ENCODE measurements at places on chromosomes 11 and 22.

DNA sequence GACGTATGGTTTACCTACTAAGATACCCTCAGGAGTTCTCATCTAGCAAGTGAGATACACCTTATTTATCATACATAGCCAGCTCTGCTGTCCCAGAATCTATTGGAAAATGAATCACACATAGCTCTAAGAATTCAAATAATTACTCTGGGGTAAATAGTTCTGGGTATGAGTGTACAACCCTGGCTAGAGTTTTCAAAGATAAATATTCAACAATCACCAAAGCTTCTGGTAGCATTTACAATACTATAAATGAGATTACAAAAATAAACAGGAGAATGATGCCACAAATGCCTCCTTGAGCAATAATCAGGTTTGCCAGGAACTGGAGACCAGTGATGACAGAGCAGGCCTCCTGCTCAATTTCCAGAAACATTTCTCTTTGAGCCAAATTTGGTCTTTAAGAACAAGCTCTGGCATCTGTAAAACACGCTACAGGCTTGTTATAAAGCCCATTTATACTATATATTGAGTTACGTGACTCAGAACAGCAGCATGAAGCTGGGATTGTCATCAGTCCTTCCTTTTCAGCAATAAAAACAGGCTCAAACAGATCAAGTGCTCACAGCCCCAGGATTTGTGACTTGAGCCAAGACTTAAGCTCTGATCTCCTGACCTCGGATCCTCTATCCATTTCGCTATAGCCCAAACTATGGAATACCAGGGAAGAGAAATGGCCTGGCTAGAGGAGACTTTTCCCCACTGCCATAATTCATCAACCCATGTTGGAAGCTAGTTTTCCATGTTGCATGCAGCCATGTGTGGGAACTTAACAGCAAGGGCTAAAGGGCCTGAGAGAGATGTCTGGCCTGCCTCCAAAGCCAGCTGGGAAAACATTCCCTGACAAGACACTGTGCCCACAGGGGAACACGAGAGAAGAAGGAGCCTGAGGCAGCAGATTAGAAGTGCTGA, 19.7 kb downstream of the RAB30 start:
- peak; percentile 73 for DNase-seq

- no peak for DNase-seq
Measured at GRCh38 chr11:99632969-99633368, 612.2 kb downstream of the CNTN5 start.

DNA sequence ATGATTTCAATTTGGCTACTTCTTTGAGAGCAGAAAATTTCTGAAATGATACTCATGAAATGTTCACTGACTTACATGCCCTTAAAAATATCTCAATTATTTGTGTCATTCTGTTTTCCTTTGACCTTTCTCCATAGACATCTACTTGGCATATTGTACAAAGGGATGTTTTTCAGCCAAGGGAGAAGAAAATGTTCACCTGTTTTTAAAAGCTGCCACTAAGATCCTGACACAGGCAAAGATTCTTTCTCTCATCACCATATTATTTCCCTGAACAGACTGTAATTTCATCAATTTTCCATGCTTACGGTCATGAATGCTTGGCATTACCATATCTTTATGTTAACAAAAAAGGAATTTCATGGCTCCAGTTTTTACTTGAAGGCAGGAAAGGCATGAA, 67.4 kb upstream of the DBX1 start:
- no peak for DNase-seq

DNA sequence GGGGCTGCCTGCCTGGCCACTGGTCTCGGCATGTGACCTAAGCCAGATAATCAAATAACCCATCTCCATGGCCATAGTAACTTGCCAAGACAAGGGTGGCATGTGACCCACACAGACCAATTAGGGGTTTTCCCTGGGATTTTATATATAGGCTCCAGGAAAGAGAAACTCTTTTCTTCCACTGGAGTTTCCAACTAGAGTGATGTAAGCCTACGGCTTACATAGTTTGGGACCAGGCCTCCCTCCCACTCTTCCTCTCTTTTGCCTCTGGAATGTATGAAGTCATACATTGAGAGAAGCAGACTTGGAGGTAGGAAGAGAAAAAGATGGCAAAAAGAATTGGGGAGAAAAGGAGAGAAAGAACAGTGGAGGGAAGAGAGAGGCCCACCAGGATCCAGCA, 84.6 kb upstream of the LDLRAD3 start:
- no peak for DNase-seq

DNA sequence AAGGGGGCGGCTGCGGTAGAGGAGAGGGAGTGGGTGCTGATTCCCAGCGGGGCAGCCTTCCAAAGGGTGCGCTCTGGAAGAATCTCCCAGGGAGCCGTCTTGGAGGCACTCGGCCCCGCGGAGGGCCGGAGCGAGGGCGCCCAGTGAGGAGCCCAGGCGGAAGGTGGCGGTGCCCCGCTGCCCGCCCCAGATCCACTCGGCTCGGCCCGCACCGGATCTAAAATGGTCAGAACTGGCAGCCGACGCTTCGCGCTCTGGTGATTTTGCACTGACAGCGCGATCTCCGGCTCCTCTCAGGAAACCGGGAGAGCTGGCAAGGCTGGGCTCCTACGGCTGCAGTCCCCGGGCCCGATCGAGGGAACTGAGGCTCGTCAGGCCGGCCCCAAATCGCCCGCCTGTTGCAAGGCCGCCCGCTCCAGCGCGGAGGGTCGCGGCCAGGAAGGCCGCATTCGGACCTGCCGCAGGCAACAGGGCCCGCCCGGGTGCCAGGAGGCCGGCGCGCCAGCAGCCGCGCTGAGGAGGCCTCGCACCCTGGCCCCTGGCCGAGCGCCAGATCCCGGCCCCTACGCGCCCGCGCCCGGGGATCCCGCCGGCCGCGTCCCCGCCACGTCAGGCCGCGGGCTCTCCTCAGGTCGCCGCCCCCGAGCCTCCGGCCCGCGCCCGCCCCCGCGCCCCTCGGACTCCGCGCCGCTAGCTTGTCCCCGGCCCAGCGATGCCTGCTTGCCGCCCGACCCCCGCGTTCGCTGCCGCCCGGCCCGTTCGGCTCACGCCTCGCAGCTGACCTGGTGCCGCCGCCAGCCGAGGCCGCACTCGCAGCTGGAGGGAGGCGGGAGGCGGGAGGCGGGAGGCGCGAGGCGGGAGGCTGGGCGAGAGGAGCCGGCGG, at the start of gene KLHL22:
KLHL22 (minus strand) TSS at position 818 of the 883 bp plus-strand sequence. CDS start 6,584 bp downstream, outside the sequence.
- peak; percentile 78 for DNase-seq

GRCh38 chr11:60825790-60826189, 16.1 kb upstream of the CCDC86 start:
- no peak for DNase-seq

GRCh38 chr11:86801364-86801763, 1.0 kb downstream of the PRSS23 start:
- DNase-seq = peak; percentile 46

DNA sequence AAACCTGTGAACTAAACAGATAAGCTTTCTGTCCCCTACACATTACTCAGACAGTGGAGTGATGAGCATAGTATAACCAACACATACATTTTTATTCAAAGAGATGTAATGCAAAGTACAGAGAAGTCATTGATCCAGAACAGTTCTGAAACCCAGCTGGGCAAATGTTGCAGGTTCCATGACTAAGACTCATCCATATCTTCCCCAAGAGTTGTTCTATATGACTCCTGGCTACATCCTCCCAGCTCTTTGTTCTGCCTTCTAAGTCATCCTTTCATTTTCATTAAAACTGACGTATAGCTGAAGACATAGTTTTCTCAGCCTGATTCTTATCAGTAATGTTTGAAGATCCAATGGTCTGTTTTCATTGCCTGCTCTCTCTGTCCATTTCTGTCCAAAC, 47.3 kb downstream of the PLAAT5 start:
- no peak for DNase-seq

- DNase-seq = peak; percentile 77
Measured at GRCh38 chr11:121564948-121565684, 112.3 kb upstream of the SORL1-AS1 start.

- peak; percentile 53 for DNase-seq
Measured at GRCh38 chr22:28505416-28506149, 174.1 kb downstream of the TTC28 start.

DNA sequence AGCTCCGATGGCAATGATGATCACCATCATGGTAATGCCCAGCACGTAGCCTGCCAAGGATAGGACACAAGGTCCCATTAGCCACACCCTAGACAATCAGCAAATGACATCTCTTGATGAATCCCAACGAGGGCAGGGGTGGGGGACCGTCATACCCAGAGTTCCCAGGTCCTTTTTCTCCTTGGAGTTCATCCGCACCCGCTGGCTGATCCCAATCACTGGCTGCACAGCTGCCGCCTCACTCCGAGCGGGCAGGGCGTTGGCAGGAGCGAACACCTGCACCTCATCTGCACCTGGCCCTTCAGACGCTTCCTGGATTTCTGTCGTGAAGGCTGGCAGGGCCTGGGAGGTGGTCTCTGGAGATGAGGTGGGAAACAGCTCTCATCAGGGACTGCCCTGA, 2.9 kb downstream of the PIK3IP1 start:
- DNase-seq = peak; percentile 79

GRCh38 chr22:43376765-43377547, 33.8 kb upstream of the SCUBE1 start:
- DNase-seq = no peak

GRCh38 chr22:41848468-41848867, 15.6 kb downstream of the SREBF2 start:
- DNase-seq = no peak

DNA sequence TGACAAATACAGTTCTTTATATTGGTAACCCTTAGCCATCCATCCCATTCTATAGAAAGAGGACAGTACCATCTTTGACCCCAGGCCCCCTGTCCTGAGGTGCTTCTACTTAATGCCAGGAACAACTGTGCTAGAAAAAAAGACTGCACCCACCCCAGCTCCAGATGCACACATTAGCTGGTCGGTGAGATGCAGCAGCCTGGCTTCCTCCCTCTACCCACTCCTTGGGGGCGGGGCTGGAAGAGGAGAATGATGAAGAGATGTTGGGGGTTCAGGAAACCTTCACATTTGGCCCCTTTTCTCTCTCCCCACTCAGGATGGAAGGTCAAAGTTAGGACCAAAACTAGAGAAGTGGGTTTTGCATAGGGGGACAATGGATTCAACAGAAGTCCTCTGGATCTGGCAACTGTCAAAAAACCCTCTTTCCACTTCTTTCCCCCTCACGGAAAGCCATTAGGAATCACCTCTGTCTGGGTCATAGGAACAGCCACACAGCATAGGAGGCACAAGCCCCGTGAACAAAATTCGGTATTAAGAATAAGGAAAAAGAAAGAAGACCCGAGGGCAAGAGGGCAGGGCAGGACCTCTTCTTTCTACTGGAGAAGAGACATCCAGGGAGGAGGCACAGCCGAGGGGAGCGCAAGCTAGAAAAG, 755 bp downstream of the NRIP3 start:
- DNase-seq = peak; percentile 52

DNA sequence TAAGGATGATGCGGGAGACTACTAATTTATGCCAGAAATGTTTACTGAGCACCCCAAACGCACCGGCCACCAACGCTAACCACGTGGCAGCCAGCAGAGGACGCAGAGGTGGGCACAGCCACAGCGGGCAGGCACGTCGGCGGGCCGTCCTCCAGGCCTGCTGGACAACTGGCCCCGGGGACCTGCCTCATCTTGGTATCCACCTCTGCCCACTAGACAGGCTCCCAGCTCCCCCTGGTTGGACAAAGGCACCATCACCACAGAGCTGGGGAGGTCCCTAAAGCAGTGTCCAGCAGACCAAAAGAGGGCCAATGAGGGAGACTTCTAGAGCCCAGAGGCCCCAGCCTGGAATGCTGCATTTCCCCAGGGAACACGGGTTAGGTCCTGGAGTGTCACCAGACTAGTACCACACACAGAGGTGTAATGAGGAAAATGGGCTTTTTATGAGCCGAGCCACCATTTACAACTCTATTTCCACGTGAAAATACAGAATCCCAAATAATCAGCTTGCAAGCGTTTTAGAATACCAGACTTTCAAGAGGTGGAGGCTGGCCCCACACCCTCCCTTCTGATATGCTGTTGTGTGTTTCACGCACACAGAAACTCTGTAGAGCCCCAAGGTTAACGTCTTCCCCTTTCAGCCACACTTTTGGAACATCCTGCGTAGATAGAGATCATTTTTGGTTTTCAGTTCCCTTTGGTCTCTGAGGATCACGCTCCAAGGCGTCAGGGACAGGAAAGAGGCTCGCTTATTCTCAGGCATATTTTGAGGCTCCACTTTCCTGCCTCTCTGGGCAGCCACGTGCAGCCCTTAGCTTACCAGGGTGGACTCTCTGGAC, 23.7 kb upstream of the BID start:
- DNase-seq = no peak

DNA sequence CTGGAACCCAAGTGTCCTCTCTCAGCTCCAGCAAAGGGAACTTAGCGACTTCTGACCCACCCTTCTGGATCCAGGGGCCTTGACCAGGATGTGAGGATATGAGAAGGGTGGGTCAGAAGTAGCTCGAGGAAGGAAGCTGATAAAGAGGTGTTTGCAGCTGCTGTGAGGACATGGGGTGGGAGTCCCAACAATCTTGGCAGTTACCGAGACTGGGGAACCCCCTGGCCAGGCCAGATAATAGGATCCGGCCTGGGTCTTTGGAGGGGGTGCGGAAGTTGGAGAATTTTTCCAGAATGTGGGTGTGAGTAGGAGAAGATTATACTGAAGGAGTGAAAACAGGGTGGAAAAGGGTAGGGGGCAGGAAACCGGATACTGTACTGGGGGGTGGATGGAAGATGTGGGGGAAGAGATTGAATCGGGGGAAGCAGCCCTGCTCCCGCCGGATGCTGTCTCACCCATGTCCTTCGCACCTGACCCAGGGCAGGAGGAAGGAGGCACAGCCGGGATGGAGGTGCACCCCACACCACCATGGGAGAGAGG, 2.8 kb upstream of the MCAM start:
- peak; percentile 13 for DNase-seq

DNA sequence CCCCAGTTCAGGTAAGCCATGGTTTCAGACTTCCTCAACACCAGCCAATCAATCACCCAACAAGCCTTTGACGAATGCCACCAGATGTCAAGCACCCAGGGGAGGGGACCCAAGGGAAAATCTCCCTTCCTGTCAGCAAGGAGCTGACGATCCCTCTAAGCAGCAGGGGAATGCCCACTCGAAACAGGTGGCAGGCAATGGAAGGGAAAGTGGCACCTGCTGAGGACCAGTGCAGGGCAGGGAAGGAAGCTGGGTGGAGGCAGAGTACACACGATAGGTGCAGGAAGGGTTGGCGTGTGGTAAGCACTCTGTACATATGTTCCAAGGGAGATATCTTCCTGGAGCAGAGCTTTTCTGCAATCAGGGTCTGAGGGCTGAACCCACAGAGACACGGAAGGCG, 11.7 kb upstream of the CREB3L1 start:
- DNase-seq = peak; percentile 56

GRCh38 chr11:93611836-93612677, 49.4 kb upstream of the CEP295 start:
- no peak for DNase-seq

DNA sequence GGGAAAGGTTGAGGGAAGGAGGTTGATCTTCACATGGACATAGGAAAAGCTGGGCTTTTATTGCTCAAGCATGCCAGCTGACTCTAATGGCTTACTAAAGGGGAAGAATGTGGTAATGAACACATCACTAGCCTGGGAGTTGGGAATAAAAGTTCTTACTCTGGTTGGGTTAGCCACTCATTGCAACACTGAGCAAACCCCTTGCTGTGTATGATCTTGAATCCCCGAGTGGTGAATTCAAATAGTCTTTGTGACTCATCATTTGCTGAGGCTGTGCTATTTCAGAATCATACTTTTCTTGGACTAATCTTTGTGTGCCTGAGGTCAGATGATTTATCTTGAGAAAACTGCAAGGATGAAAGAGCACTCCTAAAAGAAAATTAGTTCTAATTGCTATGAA, 304.1 kb upstream of the ANO5 start:
- peak; percentile 21 for DNase-seq

GRCh38 chr11:27603376-27603990, 96.8 kb downstream of the BDNF start:
- no peak for DNase-seq

GRCh38 chr11:114773541-114774338, 95.4 kb downstream of the NXPE2 start:
- no peak for DNase-seq
